Ammon's horn (tissue), 1 donor: ENCODE measurements at places on chromosomes 7 and 10.

GRCh38 chr7:137878333-137878961 lies 31.7 kb upstream of the DGKI start:
- peak; percentile 58 for DNase-seq

DNA sequence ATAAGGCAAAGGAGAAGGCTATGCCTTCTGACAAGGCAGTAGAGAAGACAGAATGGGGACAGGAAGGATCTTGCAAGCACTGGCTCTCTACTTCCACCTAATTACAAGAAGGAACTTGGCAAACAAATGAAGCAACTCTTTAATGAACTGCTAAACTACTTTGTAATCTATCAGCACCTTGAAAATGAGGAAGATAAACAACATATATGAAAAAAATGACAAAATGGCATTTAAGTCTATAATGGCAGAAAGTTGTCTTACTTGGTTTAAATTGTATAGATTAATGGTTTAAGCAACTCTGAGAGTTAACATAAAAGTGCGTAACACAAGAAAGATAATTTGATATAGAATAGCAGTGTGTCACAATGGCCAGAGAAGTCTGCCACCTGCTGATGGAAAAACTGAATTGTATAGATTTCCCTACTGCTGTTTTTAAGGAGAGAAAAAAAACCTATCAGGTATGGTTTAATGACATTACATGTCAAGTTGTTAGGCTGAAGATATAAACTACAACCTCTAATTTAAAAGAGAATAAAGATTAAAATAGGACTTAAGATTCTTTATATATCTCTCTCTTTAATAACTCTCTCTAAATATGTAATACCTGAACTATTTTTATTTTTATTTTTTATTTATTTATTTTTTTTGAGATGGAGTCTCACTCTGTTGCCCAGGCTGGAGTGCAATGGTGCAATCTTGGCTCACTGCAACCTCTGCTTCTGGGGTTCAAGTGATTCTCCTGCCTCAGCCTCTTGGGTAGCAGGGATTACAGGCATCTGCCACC lies 11.8 kb downstream of the NT5C3A start:
- peak; percentile 22 for DNase-seq

- DNase-seq, result peak; percentile 27
These were observed 1.3 kb downstream of the LCOR start for GRCh38 chr10:96833220-96834001.

DNA sequence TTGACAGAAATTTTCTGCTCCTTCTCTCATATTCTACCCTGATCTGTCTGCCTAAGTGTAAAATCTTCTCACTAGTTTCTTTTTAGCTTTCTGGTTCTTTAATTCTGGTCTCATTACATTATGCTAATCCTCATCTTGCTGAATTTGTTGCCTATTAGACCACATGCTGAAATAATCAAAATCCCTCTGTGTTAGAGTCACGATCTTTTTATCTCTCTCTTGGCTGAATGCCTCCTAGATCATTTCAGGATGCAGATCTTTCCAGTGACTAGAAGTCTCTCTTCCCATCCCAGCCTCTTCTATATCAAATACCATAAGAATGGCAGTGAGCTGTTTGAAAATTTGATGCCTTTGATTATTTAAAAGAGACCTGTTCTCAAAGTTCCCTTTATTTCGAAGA lies 661.9 kb downstream of the SORCS1 start:
- no peak for DNase-seq

- no peak for DNase-seq
These were observed 124.4 kb downstream of the DOCK4 start for GRCh38 chr7:112081778-112082177.
